GM10248 (cell line): ENCODE measurements at places on chromosomes 12 and 14.
A peak's percentile ranks its signal among the peaks of the same experiment; 100 is the strongest.

DNA sequence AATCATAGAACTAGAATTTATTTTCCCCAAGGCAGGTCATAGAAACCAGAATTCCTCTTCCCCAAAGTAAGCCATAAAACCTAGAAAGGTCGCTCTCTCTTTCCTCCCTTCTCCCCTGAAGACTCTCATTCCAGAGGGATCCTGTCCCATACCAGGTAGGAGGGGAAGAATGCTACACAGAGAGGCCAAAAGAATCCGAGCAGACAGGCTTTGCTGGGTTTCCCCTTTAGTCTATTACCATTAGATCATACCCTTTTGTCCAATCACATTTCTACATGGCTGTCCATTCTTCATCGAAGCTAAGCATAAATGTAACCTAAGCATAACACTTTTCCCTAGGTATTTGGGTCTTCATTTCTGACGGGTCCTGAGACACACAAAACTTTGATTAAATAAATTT lies 204.5 kb downstream of the SPTSSA start:
- no peak for DNase-seq

DNA sequence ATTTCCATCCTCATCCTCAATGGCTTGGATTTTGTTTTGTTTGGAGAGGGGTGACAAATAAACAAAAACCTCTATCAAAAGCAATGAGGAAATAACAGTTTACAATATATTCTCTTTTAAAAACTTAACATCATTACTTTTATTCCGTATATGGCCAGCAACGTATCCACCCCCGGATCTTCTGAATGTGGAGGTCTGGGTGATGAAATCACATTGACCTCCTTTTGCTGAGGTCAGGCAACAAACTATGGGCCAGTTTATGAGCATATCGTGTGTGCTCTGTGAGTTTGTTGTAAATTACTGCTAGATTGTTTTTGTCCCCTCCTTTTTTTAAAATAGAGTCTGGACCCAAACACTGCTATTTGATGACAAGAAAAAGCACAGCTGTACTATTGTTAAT lies 178.1 kb downstream of the BCAT1 start:
- no peak for DNase-seq

GRCh38 chr12:21183721-21184275 lies 52.8 kb downstream of the SLCO1B1 start:
- DNase-seq: no peak

GRCh38 chr12:56590237-56590830 lies 39.8 kb downstream of the BAZ2A start:
- DNase-seq: peak; percentile 51

DNA sequence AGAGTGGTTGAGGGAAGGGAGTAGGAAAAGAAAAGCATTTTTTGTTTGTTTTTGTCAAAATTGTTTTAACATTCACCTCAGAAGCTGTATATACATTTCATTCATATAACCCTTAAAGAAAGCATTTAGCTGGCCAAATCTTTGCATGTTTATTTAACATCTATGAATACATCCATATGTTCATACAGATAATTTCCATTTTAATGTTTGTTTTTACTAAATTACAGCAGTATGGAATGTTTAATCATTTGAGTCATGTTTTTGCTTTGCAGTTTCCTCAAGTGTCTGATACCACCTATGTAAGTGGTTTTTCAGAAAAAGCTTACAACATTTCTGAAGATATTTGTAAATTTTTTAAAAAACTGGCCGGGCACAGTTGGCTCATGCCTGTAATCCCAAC lies 84.3 kb upstream of the ATF1 start:
- no peak for DNase-seq

GRCh38 chr14:20332431-20332787 lies 670 bp downstream of the CCNB1IP1 start:
- no peak for DNase-seq

- DNase-seq: no peak
Measured at GRCh38 chr12:93333054-93333453, 44.7 kb upstream of the NUDT4 start.
